ENCODE measurements at places on chromosomes 12 and 14.
A peak's percentile ranks its signal among the peaks of the same experiment; 100 is the strongest.

- no peak for DNase-seq
Observed at GRCh38 chr12:115085594-115085993, 401.6 kb upstream of the TBX3 start.

DNA sequence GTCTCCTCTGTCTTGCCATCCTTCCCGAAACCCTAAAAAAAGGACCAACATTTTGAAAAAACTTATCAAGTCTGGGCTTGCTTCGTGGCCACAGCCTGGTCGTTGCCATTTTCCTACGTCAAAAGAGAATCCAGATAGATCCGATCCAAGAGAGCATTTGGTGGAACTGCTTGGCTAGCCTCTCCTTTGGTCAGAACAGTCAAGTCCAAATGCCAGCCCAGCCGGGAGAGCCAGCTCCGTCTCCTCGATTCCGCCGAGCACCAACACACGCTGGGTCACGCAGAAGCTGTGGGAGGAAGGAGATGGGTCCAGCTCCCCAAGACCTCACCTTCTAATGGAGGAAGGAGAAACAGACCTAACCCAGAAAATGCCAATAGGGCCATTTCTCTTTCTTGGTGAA, 9.3 kb upstream of the PRIMA1 start:
- DNase-seq = no peak

DNA sequence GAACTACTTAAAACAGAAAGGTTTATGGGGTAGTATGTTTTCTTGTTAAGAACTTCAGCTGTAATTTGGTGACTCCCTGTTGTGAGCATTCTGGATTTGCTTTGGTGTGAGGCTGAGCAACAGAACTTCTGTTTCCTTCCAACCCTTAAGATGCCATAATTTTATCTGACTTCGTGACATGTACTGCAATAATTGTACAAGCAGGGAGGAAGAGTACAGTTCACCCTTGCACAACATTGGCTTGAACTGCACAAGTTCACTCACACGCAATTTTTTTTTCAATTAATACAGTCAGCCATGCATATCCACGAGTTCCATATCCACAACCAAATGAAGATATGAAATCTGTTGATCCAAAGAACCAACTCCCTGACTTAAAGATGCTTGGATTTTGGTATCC, 42.9 kb upstream of the ANKS1B start:
- DNase-seq = no peak

GRCh38 chr12:64528616-64529015, 76.7 kb downstream of the TBK1 start:
- no peak for DNase-seq

DNA sequence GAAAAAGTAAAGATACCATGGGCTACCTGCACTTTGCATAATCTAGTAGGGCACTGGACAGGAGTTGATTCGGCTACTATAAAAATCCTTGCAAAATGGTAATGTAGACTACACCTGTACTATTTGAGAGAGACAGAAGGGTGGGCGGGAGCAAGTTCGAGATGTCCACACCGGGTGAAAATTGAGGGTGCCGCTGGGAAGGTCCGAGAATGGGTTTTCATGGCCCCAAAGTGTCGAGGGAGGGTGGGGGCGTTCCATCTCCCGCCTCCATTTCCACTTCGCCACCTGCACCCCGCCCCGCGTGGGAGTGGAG, 648 bp downstream of the SNX6 start:
- no peak for DNase-seq

DNA sequence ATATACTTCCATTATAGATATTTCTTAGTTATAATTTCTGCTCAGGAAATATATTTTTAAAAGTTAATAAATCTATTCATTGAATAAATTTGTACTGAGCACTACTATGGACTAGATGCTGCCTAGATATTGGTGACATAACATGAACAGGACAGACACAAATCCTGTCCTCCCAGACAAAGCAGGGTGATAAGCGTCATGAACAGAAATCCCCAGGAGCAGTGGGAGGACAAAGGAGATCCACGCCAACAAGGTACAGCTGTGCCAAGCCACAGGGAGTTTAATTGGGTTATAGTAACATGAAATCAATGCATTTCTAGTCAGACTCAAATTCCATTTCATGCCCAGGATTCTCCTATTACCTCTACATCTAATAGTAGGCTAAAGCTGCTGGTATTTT, 171.8 kb upstream of the CPNE8 start:
- DNase-seq = no peak

DNA sequence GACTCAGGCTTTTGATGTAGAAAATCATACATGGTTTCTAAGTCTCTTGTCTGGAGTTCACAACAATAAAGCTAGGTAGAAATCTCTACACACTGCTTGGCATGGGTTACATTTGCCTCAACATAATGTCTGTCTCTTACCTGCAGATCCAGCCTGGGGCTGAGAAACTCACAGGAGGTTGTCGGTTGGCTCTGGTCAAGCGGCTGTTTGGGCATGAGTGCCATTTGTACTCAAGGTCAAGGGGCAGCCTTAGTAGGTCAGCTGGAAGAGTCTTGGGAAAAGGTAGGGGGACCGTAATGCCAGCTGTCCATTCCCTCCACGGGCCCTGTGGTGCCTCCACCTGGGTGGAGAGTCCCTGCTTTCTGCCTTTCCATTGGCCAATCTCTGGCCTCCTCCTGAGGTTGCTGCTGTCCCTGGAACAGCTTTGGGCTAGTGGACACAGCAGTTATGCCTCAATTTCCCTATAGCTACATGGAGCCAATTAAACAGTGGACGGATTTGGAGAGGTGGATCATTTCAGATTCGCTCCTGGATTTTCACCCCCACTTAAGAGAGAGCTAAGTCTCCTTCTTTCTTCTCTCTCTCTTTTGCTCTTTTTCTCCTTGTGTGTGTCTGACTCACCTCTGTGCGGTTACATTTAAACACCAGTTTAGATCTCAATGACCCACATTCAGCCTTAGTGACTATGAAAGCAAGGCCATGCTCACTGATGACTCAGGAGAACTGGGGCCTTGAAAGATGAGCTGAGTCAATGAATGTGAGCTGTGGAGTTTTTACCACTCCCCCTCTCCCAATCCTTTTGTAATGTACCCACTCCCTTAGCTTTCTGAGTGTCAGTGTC, 132.8 kb upstream of the HIF1A start:
- DNase-seq = no peak

DNA sequence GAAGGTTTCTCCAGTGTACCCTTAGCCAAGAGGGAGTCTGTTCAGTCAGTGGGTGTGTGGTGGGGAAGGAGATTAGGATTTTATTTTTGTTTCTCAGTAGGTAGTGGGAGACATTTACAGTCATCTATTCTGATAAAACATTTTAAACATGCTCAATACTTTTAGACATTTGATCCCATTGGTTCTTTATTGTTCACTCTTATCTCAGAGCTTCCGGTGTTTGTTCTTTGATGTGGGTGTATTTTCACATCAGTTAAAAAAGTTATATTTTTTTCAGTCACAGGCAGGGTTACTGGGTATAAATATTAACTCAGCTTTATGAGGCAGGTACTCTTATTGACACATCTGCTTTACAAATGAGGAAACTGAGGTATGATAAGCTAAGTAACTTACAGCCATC, 43.3 kb upstream of the LRRK2 start:
- DNase-seq = no peak

GRCh38 chr14:69242311-69243224, 17.4 kb upstream of the GALNT16 start:
- DNase-seq = no peak

GRCh38 chr12:71840231-71840847, 780 bp downstream of the TBC1D15 start:
- no peak for DNase-seq

- no peak for DNase-seq
Observed at GRCh38 chr14:25349269-25349668, 299.3 kb upstream of the STXBP6 start.

GRCh38 chr14:104639471-104639870, 34.9 kb upstream of the TMEM179 start:
- no peak for DNase-seq

GRCh38 chr12:19398376-19399363, 40.6 kb upstream of the AEBP2 start:
- no peak for DNase-seq

DNA sequence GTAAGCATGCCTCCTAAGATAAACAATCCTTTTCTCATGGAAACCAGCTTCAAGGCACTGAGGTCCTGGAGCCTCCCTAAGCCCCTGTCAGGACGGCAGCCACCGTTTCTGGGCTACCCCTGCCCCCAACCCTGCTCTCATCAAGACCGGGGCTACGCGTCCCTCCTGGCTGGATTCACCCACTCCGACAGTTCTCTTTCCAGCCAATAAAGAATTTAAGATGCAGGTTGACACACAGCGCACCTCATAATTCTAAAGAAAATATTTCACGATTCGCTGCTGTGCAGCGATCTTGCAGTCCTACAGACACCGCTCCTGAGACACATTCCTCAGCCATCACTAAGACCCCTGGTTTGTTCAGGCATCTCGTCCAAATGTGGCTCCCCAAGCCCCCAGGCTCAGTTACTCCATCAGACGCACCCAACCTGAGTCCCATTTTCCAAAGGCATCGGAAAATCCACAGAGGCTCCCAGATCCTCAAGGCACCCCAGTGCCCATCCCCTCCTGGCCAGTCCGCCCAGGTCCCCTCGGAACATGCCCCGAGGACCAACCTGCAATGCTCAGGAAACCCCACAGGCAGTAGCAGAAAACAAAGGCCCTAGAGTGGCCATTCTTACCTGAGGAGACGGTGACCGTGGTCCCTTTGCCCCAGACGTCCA, 336.3 kb downstream of the TMEM121 start:
- DNase-seq = peak; percentile 38

- no peak for DNase-seq
Observed at GRCh38 chr12:80015660-80016059, 80.8 kb upstream of the PPP1R12A start.

DNA sequence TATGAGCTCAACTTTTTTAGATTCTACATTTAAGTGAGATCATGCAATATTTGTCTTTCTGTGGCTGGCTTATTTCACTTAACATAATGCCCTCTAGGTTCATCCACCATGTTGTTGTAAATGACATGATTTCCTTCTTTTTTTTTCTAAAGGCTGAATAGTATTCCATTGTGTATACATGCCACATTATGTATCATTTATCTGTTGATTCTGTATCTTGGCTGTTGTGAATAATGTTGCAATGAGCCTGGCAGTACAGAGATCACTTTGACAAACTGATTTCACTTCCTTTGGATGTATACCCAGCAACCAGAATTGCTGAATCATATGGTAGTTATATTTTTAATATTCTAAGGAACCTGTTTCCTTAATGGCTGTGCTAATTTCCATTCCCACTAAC, 19.1 kb downstream of the FBXW8 start:
- no peak for DNase-seq

DNA sequence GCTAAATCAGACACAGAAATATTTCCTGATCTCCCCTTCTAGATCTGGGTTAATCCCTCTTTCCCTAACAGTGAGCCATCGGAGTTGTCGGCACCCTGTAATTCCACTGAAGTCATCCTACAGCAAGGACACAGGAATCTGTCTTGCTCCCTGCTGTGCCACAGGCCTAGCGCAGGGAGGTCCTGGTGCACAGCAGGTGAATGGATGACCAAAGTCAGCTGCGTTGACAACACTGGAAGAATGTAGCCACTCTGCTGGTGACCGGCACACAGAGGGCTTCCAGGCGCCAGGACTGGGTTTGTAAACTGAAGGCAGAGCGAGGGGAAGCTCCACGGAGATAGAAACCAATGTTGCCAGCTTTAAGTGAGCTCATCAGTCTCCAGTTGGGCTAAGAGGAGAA, 23.6 kb downstream of the TMEM229B start:
- DNase-seq = no peak

GRCh38 chr12:68497702-68498101, 113.0 kb upstream of the RAP1B start:
- DNase-seq = no peak

GRCh38 chr12:66713984-66714383, 35.1 kb upstream of the GRIP1 start:
- DNase-seq = no peak

DNA sequence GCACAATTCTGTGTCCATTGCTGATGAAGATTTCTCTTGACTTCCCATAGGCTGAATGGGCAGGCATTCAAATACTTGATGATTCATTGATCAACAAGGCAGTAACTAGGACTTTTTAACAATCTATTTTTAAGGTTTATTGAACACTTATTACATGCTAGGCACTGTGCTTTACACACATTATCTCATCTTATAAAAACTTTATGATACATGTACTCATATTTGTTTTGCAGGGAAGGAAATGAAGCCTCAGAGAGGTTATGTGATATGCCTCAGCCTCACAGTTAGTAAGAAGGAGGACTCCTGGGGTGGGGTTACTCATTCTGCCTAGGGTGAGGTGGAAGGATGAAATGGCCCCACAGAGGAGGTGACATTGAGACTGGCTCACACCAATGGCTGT, 12.9 kb upstream of the EMP1 start:
- DNase-seq = no peak

DNA sequence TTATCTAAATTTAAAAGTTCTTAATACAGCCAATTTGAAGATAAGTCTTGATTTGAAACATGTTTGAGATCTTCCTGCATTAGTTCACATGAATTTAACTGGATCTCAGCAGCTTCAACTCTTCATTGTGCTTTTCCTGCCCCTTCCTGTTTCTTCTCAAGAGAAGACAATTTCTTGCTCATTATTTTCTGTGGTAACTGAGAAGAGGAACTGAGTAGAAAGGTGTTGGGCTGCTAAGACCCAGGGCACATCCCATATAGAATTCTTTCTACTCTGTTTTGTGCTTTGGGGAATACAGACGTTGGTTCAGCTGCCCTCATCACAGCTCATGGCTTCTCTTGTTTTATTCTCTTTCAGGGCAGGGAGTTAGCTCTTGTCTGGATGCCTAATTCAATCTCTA, 110.2 kb downstream of the SNAPC1 start:
- no peak for DNase-seq

GRCh38 chr14:79161571-79161970, 991.4 kb downstream of the NRXN3 start:
- DNase-seq = no peak

DNA sequence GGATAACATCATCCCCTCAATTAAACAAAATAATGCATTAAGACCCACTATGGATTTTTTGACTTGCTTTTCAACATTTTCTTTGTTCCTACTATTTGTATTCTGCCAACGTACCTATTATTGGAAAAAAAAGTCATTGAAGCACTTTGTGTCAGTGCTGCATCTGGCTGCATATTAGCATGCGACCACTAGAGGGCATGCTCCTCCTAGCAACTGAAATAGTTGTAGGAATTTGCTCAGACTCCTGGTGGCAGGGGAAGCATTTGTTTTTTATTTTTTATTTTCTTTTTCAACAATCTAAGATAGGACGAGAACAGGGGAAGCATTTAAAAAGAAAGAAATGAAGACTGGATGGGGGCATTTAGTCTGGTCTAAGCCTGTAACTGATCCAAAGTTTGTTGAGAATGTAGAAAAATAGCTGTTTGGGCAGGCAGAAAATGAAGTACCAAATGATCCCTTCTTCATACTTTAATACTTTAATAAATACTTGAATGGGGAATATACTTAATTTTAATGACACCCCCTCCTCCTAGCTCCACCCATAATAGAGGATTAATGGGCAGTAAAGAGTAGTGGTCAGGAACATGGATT, 14.5 kb upstream of the CLEC4A start:
- peak; percentile 81 for DNase-seq

- DNase-seq = no peak
Observed at GRCh38 chr14:61420326-61420725, 98.9 kb downstream of the PRKCH start.

- no peak for DNase-seq
Observed at GRCh38 chr12:104582739-104583138, 126.0 kb downstream of the CHST11 start.

- peak; percentile 71 for DNase-seq
Observed at GRCh38 chr14:104794099-104794498, 1.4 kb downstream of the AKT1 start.
